Osteocyte (in vitro differentiated cells): ENCODE measurements at places on chromosomes 3 and 15. TPM values are rescaled to one million over a fixed set of nuclear protein-coding genes. Genes with fewer than 3 reads are reported as not detected.

Gene CRTAP
- total RNA-seq = 308 and 332 TPM in 2 replicates

Gene RLBP1
- total RNA-seq = not detected in 2 replicates

Gene GOLGA6B
- total RNA-seq = not detected in 2 replicates

Gene CCDC54
- not detected in 2 replicates for total RNA-seq

Gene RAB6B
- total RNA-seq = 7.8 and 11.3 TPM in 2 replicates

Gene CACNA2D3
- total RNA-seq = 0.18 and 0.46 TPM in 2 replicates

Gene KIF7
- 18.2 and 20.0 TPM in 2 replicates for total RNA-seq

Gene FGF12
- total RNA-seq = not detected in 2 replicates

Gene RARRES1
- 2.4 and 2.8 TPM in 2 replicates for total RNA-seq

Gene EHD4
- total RNA-seq = 20.9 and 21.7 TPM in 2 replicates

Gene IL16
- total RNA-seq = not detected in 2 replicates

Gene SMARCC1
- total RNA-seq = 99.6 and 113 TPM in 2 replicates

Gene SLC22A13
- 0.99 and 1.2 TPM in 2 replicates for total RNA-seq

GRCh38 chr3:24548278-24548677, 53.6 kb upstream of the THRB start:
- no peak overlapping the region for H3K27ac ChIP-seq
- H3K36me3 ChIP-seq = no peaks in the 10 kb centered on the region
- H3K4me3 ChIP-seq = no peak overlapping the region
- DNase-seq = no peak

GRCh38 chr3:85455561-85456200, 496.9 kb downstream of the CADM2 start:
- DNase-seq = no peak
- H3K27me3 ChIP-seq = peaks cover 5% of the 10 kb centered on the region
- H3K4me1 ChIP-seq = peaks cover 5% of the 10 kb centered on the region
- no peak overlapping the region for H3K4me3 ChIP-seq
- no peaks in the 10 kb centered on the region for H3K36me3 ChIP-seq

GRCh38 chr3:73558727-73559075, 66.0 kb downstream of the PDZRN3 start:
- no peaks in the 10 kb centered on the region for H3K27me3 ChIP-seq
- H3K27ac ChIP-seq = no peak overlapping the region
- no peak for DNase-seq
- H3K36me3 ChIP-seq = peaks cover 3% of the 10 kb centered on the region
- H3K4me1 ChIP-seq = peaks cover 30% of the 10 kb centered on the region
- H3K4me3 ChIP-seq = no peak overlapping the region

- no peak overlapping the region for H3K4me3 ChIP-seq
- H3K36me3 ChIP-seq = peaks cover 10% of the 10 kb centered on the region
- H3K27me3 ChIP-seq = no peaks in the 10 kb centered on the region
- no peaks in the 10 kb centered on the region for H3K4me1 ChIP-seq
These were observed 333.8 kb downstream of the PLCL2 start for GRCh38 chr3:17218587-17218986.

GRCh38 chr15:44883199-44883877, 73.1 kb upstream of the TERB2 start:
- no peaks in the 10 kb centered on the region for H3K36me3 ChIP-seq
- DNase-seq = no peak
- no peaks in the 10 kb centered on the region for H3K4me1 ChIP-seq

- H3K4me1 ChIP-seq = peaks cover 10% of the 10 kb centered on the region
- H3K27ac ChIP-seq = no peak overlapping the region
- H3K36me3 ChIP-seq = no peaks in the 10 kb centered on the region
- no peaks in the 10 kb centered on the region for H3K27me3 ChIP-seq
These were observed 81.8 kb upstream of the UBE2E1 start for GRCh38 chr3:23723930-23724329.

DNA sequence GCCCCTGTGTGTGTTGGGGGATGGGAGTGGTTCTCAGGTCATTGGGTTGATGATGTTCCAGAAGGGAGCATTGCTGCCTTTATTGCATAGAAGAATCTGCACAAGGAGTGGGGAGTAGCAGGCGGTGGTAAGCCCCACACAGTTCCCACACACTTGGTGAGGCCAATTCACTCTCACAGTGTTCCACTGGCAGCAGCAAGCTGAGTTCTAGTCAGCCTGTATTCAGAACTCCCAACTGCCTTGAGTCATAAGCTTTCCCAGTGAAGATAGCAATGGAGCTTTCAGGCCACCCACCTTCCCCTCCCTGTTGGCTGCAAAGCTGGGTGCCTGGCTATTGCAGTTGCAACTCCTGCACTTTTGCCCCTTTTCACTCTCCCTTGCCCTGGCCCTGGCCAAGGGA, 181.1 kb upstream of the RBMS3 start:
- H3K27me3 ChIP-seq = no peaks in the 10 kb centered on the region
- H3K36me3 ChIP-seq = peaks cover 13% of the 10 kb centered on the region
- peaks cover 17% of the 10 kb centered on the region for H3K4me1 ChIP-seq
- H3K4me3 ChIP-seq = no peak overlapping the region

DNA sequence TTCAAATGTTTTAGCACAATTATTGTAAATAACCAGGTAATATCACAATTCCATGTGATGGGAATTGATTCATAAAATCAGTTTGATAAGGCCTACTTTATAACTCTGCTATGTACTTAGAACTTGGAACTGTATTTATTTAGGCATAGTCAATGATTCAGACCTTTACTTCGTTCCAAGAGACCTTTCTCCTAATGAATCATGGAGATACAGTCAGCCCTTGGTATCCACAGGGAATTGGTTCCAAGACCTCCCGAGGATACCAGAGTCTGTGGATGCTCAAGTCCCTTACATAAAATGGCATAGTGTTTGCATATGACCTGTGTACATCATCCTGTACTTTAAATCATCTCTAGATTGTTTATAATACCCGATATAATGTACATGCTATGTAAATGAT, 60.8 kb upstream of the UMPS start:
- H3K36me3 ChIP-seq = peaks cover 8% of the 10 kb centered on the region
- no peaks in the 10 kb centered on the region for H3K4me1 ChIP-seq
- no peak overlapping the region for H3K27ac ChIP-seq
- DNase-seq = no peak
- no peak overlapping the region for H3K4me3 ChIP-seq

DNA sequence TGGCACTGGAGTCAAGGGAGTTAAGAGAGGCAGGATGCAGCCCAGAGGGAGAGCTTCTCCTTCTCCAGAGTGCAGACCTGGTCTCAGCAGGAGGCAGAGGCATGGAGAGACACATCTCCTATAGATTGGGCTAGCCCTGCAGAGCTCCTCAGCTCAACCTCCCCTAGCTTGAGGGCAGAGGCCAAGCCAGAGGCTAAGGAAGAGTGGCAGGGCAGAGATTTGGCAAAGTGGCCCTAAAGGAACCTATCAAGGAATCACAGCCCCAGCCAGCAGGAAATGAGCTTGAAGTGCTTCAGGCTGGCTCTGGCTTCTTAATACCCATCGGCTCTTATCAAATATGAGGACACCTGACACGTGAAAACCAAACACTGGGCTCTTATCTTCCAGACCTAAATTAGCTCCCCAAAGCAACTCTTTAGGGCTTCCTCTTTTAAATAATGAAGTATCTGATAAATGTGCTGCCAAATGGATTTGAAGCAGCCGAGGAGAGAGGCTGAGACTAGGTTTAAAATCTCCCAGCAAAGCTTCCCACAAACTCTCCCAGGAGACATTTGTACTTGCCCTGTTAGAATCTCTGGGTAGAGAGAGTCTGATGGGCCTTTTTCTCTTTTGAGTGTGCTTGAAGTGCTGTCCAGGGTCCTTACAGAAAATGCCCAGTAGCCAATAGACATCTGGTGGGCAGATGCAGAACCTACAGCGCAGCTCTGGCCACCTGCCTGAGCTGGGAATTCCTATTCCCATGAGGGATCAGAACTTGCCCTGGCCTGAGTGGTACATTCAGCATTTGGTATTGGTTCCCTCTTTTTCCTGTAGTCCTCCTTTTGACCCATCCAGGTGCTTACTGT, 271.4 kb downstream of the CLSTN2 start:
- H3K27ac ChIP-seq = no peak overlapping the region
- no peak overlapping the region for H3K4me3 ChIP-seq
- no peaks in the 10 kb centered on the region for H3K4me1 ChIP-seq

DNA sequence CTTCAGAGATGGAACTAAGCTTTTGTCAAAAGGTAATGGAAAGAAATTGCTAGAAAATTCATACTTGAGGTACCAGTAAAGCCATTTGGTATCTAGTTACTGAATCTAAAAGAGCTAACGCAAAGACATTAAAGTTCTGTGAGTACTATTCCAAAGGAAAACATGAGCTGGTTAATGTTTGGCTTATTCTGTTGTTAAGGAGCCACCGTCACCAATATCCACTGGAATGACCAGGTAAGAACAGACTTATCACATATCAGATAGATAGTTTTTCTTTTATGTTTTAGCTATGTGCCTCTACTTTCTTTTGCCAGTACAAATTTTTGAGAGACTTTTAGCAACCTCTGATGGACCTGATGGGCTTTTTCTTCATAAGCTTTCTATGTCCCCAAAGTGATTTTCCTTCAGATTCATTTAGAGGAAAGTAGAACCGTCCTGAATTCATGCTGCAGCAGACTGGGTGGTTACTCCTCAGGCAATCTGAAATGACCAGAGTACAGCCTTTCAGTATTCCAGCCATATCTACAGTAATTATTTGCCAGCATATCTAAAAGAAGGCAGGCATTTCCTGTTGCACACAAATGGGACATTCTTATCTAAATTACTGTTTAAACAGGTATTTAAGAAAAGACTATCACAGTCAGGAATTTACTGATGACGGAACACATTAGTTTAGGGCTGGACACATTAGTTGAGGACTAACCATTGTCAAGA, 274.1 kb downstream of the MECOM start:
- no peak overlapping the region for H3K4me3 ChIP-seq
- no peak for DNase-seq
- H3K27me3 ChIP-seq = no peaks in the 10 kb centered on the region
- no peaks in the 10 kb centered on the region for H3K36me3 ChIP-seq

DNA sequence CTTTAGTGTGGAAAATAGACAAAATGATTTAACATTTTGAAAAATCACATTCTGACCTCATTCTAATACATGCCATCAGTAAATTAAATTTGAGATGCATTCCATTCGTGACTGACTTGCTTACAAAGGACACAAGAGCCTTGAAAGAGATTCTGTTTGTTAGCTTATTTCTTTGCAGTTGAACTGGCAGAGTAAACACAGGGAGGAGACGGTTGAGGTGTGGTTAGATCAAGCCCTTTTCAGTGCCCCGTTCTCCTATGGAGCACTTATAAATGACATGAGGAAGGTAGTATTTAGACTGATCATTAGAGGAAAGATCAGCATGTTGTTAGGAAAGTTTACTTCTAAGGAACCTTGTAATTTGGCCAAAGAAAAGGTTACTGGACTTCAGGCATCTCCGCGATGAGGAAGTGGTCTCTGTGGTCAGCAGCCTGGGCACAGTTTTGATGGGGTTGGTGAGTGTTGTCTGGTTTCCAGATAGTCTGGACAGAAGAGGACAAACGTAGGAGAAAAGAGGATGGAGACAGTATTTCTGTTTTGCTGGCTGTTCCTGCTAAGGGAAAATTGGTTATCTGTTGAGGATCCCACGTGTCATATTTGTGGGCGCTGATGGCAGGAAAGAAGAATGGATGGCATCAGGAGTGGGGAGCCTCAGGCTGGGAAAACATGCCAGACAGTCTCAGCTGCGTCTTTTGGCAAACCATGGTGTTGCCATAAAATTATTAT, 328.9 kb upstream of the TBL1XR1 start:
- no peaks in the 10 kb centered on the region for H3K27me3 ChIP-seq
- H3K4me1 ChIP-seq = peaks cover 50% of the 10 kb centered on the region
- peak overlapping the region; percentile 43 for H3K27ac ChIP-seq
- DNase-seq = no peak

- no peak overlapping the region for H3K27ac ChIP-seq
- peak; percentile 84 for DNase-seq
- H3K27me3 ChIP-seq = peaks cover 43% of the 10 kb centered on the region
- H3K36me3 ChIP-seq = no peaks in the 10 kb centered on the region
- H3K4me1 ChIP-seq = peaks cover 12% of the 10 kb centered on the region
These were observed 155.4 kb upstream of the GOLGA6L4 start for GRCh38 chr15:84079885-84080777.

GRCh38 chr3:175356899-175357324, 497.8 kb downstream of the NAALADL2 start:
- H3K4me1 ChIP-seq = peaks cover 12% of the 10 kb centered on the region
- H3K4me3 ChIP-seq = no peak overlapping the region
- H3K27ac ChIP-seq = peak overlapping the region; percentile 51
- no peaks in the 10 kb centered on the region for H3K36me3 ChIP-seq
- no peaks in the 10 kb centered on the region for H3K27me3 ChIP-seq

- H3K4me1 ChIP-seq = peaks cover 2% of the 10 kb centered on the region
- H3K27ac ChIP-seq = no peak overlapping the region
These were observed 169.3 kb downstream of the ADAMTS9 start for GRCh38 chr3:64518496-64518895.

- H3K4me1 ChIP-seq = no peaks in the 10 kb centered on the region
- H3K36me3 ChIP-seq = no peaks in the 10 kb centered on the region
- no peak for DNase-seq
- no peak overlapping the region for H3K27ac ChIP-seq
These were observed 187.7 kb upstream of the SLC24A5 start for GRCh38 chr15:47932951-47933641.
